ENCODE measurements at places on chromosomes 6 and 20. TPM values are rescaled to one million over a fixed set of nuclear protein-coding genes. Genes with fewer than 3 reads are reported as not detected.
A peak's percentile ranks its signal among the peaks of the same experiment; 100 is the strongest.

DNA sequence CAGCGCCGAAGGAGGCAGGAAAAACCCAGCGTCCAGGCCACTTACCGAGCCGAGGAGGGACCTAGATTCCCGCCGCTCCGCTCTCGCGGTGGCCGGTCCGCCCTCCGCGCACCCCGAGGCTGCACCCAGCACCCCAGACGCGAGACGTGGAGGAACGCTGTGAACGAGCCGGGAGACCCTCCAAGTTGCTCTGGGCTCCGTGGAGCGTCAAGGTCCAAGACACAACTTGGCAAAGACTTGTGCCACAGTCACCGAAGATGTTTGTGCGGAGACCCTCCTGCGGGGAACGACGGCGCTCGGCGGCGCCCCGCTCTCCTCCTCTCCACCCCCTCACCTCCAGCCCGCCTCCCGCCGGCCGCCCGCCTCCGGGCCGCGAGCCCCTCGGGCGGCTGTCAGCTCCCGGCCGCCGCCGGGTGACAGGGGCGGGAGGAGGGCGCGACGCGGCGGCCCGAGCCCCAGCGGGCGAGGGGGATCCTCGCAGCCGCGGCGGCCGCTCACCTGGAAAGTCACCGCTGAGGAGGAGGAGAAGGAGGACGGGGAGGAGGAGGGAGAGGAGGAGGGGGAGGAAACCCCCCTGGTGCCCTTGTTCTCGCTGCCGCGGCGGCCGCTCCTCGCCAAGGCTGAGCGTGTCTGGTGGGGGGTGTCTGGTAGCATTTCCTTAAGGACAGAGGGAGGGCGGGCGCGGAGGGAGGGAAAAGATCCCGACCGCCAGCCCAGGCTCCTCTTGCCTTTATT is 637 bp upstream of the HIVEP2 start:
- no peaks in the 10 kb centered on the region for H3K36me3 ChIP-seq
- H3K4me1 ChIP-seq = peaks cover 5% of the 10 kb centered on the region
- H3K4me3 ChIP-seq = peak overlapping the region; percentile 74
- peak overlapping the region; percentile 87 for H3K27ac ChIP-seq

PROKR2 gene
- total RNA-seq = not detected

DNA sequence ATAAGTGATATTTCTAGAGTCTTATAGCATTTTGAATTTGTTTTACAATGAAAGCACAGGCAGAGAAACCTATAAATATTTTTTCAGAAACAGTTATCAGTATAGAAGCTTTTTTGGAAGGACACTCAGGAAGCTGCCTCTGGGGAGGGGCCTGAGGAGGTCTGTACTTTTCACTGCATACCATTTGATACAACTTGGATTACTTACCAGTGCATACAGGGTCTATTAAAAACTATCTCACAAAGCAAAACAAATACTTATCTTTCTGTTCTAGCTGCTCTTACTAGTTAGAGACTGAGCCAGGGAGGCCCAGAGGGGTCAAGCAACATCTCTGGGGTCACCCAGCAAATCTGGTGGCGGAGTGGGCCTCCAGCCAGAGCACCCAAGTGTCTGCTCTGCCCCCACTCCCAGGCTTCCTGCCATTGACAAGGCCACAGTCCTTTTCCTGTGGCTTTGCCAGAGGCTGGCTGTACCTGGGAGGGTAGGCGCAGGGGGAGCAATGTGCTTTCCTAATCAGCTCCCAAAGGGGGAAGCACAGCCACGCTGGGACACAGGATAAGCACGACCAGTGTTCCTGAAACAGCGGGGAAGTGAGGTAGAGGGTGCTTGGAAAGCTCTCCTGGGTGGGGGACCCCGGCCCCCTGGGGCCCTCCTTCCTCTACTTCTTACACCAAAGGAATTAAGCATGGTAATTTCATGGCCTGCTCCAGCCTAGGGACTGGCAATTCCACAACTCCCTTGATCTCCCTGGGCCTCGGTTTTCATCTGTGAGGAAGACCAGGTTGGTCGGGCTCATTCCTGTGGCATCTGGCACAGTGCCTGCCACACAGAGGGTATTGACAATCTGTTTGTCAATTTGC is 7.8 kb downstream of the TCF15 start:
- peaks cover 31% of the 10 kb centered on the region for H3K27me3 ChIP-seq
- H3K4me1 ChIP-seq = no peaks in the 10 kb centered on the region
- no peak for DNase-seq
- no peaks in the 10 kb centered on the region for H3K36me3 ChIP-seq

PACRG gene
- not detected for total RNA-seq

ARMC12 gene
- 0.28 TPM for total RNA-seq

IL17A gene
- not detected for total RNA-seq

DNA sequence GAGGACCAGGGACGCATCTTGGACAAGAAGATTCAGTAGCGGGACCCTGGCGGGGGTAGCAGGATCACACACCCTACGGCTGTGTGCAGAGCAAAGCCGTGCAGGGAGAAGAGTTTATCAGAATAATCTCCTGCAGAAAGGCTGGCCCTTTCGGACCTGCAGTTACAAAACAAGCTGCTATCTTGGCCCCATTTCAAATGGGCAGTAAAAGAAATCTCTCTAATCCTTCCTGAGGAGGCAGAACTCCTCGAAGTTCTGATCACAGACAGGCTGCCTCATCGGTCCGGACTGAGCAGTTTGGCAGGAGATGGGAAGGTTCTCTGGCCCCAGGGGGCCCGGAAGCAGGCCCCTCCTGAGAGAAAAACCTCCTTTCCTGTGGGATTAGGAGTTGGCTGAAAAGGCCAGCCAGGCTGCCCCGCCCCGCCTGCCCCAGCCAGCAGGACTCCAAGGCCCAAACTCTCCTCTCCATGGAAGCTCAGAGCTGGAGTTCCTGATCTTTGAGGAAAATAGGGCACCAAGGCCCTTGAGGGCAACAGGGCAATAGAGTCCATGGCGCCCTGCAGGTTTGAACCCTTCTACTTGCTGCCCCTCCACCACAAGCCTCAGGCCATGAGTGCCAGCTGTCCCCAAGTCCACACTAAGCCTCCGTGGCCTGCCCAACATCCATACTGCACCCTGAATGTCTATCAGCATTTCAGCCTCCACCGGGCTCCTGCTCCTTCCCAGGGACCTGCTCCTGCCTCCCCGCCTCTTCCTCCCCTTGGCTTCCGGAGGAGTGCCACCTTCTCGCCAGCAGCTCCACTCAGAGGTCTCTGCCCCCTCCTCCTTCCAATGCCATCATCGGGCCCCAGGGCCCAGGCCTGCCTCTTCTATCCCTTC is 141.3 kb downstream of the PREX1 start:
- DNase-seq = no peak
- H3K4me1 ChIP-seq = peaks cover 13% of the 10 kb centered on the region
- H3K36me3 ChIP-seq = no peaks in the 10 kb centered on the region
- no peak overlapping the region for H3K27ac ChIP-seq
- no peak overlapping the region for H3K4me3 ChIP-seq

SLC35F1 gene
- not detected for total RNA-seq

PRIM2 gene
- total RNA-seq = 37.5 TPM

PBOV1 gene
- total RNA-seq = not detected

DNA sequence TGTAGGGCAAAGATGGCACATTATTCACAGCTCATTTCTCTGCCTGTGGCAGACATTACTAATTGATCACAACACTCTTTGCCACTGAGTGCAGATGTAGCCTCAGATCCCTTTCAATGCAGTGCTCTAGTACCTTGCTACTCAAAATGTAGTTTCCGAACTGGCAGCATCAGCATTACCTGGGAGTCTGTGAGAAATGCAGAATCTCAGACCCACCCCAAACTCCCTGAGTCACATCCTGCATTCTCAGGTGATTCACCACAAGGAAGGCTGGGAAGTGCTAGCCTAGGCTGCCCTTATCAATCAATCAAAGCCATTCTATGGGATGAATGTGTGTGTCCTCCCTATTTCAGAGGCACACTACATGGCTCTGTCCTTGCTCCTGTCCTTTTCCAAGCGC is 58.5 kb downstream of the PCNA start:
- peak; percentile 48 for DNase-seq
- H3K27me3 ChIP-seq = no peaks in the 10 kb centered on the region
- H3K36me3 ChIP-seq = no peaks in the 10 kb centered on the region
- H3K4me1 ChIP-seq = peaks cover 7% of the 10 kb centered on the region
- H3K4me3 ChIP-seq = no peak overlapping the region
- no peak overlapping the region for H3K27ac ChIP-seq

DNA sequence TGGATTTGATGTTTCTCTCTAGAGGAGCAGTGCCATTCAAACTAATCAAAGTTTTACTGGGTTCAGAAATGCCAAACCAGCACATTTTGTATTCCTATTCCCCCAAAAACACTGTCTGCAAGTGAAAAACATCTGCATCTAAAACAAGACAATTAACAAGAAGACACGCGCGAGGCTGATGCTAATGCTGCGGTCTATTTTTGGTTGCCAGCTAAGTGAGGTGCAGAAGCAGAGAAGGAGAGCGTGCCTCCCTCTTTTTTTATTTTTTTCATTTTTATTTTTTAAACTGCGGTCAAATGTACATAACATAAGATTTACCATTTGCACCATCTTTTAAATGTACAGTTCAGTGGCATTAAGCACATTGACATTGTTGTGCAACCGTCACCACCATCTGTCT is 641.1 kb downstream of the DHX35 start:
- no peak for DNase-seq
- no peaks in the 10 kb centered on the region for H3K4me1 ChIP-seq
- no peaks in the 10 kb centered on the region for H3K27me3 ChIP-seq

GRCh38 chr6:106509420-106510089 is 119.7 kb downstream of the RTN4IP1 start:
- no peak for DNase-seq
- H3K27me3 ChIP-seq = peaks cover 35% of the 10 kb centered on the region
- H3K4me1 ChIP-seq = peaks cover 7% of the 10 kb centered on the region
- no peaks in the 10 kb centered on the region for H3K36me3 ChIP-seq
- H3K27ac ChIP-seq = no peak overlapping the region

CD24 gene
- 0.28 TPM for total RNA-seq

SEC23B gene
- total RNA-seq = 65.0 TPM

GRCh38 chr20:58440021-58440767 is 51.2 kb downstream of the VAPB start:
- no peaks in the 10 kb centered on the region for H3K27me3 ChIP-seq
- H3K4me3 ChIP-seq = no peak overlapping the region
- H3K36me3 ChIP-seq = peaks cover 35% of the 10 kb centered on the region
- 0 out of 2 replicates have a peak, but pooled peaks cover 1% of the 10 kb centered on the region for H3K4me1 ChIP-seq
- DNase-seq = no peak

- H3K27ac ChIP-seq = no peak overlapping the region
- H3K36me3 ChIP-seq = no peaks in the 10 kb centered on the region
- H3K4me1 ChIP-seq = no peaks in the 10 kb centered on the region
- DNase-seq = no peak
These were observed 51.0 kb downstream of the OR2B6 start for GRCh38 chr6:28008053-28008452.

DNA sequence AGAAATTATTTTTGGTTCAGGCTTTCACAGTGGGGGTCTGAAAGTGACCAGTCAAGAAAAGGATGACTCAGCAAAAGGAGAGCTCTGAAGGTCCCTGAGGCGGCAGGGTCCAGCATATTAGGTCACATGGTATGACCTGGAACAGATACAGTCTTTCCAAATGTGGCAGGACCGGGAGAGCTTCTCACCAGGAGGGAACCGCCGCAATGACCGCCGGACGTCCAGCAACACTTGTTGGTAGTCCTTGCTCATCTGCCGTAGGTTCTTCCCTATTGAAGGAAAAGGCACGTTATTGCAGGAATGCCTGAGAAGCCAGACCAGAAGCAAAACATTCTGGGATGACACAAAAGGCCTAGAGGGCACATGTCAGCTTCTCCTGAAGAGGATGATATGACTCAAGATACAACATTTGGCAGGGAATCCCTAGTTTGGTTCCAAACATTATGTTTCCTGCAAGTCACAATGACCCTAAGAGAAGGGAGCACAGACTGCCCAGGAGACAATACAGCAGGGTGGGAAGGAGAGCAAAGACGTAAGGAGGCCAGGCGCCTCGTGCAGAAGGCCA is 17.4 kb downstream of the TBC1D20 start:
- no peaks in the 10 kb centered on the region for H3K27me3 ChIP-seq
- no peak overlapping the region for H3K4me3 ChIP-seq
- peak overlapping the region; percentile 10 for H3K27ac ChIP-seq

ATAT1 gene
- 3.3 TPM for total RNA-seq

- no peak for DNase-seq
- no peak overlapping the region for H3K27ac ChIP-seq
- no peaks in the 10 kb centered on the region for H3K4me1 ChIP-seq
- peaks cover 14% of the 10 kb centered on the region for H3K27me3 ChIP-seq
These were observed 95.8 kb downstream of the DHX35 start for GRCh38 chr20:39057911-39058310.

DNA sequence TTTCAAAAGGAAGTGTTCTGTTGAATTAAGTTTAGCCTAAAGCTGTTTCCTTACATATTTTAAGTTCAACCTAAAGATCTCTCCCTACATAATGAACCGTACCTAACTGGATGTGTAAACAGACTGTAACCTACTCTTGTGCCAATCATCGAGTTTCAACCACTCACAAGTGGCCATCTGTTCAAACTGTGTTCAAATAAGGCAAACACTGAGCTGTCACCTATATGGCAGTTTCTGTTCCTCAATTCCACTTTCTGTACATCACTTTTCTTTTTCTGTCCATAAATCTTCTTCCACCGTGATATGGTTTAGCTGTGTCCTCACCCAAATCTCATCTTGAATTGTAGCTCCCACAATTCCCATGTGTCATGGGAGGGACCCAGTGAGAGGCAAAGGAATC is 428.6 kb downstream of the HACE1 start:
- no peaks in the 10 kb centered on the region for H3K27me3 ChIP-seq
- no peak overlapping the region for H3K4me3 ChIP-seq
- H3K27ac ChIP-seq = no peak overlapping the region
- H3K36me3 ChIP-seq = no peaks in the 10 kb centered on the region
- no peaks in the 10 kb centered on the region for H3K4me1 ChIP-seq

- peaks cover 33% of the 10 kb centered on the region for H3K27me3 ChIP-seq
- DNase-seq = no peak
- H3K4me1 ChIP-seq = no peaks in the 10 kb centered on the region
These were observed 62.7 kb downstream of the DLGAP4 start for GRCh38 chr20:36368869-36369268.

- H3K27ac ChIP-seq = no peak overlapping the region
- no peaks in the 10 kb centered on the region for H3K27me3 ChIP-seq
- H3K36me3 ChIP-seq = peaks cover 4% of the 10 kb centered on the region
- H3K4me3 ChIP-seq = no peak overlapping the region
- no peaks in the 10 kb centered on the region for H3K4me1 ChIP-seq
- no peak for DNase-seq
These were observed 129.9 kb downstream of the JARID2 start for GRCh38 chr6:15375638-15376290.

UFL1 gene
- total RNA-seq = 32.8 TPM

DNA sequence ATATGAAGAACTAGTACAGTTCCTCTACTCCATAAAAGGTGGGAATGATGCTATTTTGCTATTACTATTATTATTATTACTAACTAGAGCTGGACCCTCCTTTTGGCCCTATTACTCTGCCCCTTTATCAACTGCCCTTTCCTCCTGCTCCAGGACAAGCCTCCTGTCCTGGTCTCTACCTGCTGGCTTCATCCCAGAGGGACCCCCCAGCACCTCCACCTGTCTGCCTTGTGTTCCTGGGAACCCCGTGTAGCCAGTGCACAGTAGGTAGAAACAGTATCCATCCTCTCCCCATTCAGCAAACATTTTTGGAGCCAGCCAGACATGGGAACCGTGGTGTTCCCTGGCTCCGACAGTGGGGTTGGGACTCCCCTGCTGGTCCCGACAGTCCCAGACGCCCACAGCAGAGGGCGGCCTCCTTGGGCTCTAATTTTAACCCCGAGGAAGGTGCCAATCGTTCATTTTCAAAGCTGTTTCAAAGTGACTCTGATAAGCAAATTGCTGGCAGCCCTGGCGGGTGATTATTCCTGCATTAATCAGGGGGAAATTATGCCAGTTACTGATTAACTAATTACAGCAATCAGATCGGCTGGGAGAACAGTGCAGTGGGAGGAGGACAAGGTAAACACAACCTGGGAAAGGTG is 44.2 kb upstream of the MDGA1 start:
- no peaks in the 10 kb centered on the region for H3K4me1 ChIP-seq
- peaks cover 50% of the 10 kb centered on the region for H3K27me3 ChIP-seq
- no peak overlapping the region for H3K4me3 ChIP-seq
- H3K27ac ChIP-seq = no peak overlapping the region
